ENCODE measurements at places on chromosomes 6 and 20. TPM values are rescaled to one million over a fixed set of nuclear protein-coding genes. Genes with fewer than 3 reads are reported as not detected.

- DNase-seq, result no peak
Measured at GRCh38 chr20:25050501-25051350, 7.2 kb downstream of the ACSS1 start.

- peak; percentile 96 for DNase-seq
Measured at GRCh38 chr6:54874349-54875048, 27.9 kb downstream of the FAM83B start.

DNA sequence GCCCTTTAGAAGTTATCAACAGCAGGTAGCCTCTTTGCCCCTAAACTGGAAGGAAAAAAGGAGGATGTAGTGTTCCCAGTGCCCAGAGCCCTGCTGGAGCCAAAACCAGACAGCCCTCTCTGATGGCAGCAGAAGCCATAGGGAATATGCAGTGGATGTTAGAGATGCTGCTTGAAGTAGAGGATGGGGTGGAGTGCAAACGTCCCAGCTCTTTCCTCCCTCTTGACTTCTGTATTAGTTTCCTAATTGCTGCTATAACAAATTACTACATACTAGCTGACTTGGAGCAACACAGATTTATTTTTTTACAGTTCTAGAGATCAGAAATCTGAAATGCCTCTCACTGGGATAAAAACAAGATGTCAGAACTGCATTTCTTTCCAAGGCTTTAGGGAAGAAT lies 12.5 kb upstream of the CD2AP start:
- no peak for DNase-seq

GRCh38 chr20:41174373-41174772 lies 37.0 kb downstream of the PLCG1 start:
- no peak for DNase-seq

DNA sequence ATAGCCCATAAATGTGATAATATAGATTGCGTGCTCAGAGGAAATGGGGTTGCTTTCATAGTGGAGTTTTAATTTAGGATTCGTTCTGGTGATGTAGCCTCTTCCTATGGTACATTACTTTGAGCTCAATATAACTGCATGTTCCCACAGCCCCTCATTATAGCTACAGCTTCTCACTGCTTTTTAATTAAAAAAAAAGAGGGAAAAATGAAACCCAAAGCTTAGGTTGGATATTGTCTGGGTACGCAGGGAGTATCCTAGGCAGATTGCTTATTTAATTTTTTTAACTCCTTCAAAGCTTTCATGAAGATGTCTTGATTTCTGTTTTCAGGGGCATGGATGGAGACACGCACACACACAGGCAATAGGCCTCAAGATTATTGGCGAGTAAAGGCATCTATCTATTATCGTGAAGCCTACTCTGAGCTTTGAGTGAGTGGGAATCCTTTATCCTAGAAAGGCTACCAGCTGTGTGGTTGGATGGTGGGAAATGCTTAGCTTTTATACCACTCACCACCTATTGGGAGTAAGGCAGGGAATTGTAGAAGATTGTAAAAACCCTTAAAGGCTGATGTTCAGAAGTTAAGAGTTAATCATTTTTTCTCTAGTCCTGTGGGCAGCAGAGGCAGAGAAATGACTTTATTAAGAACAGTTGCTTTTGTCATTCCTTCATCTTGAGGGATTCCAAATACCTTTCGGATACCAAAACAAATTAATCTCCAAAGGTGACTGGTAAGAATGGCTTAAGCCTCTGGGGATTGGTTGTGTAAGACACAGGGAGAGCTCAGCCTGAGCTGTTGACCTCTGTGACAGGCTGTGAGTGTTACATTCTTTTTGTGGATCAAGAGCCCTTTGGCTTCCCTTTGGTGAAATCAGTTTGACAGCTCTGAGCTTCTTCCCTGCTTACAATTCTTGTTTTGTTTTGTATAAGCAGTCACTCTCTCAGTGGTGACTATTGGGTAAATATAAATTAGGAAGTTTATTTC lies 33.4 kb downstream of the CTNNBL1 start:
- DNase-seq, result no peak

- peak; percentile 53 for DNase-seq
Measured at GRCh38 chr20:53654932-53655624, 61.4 kb upstream of the ZNF217 start.

DNA sequence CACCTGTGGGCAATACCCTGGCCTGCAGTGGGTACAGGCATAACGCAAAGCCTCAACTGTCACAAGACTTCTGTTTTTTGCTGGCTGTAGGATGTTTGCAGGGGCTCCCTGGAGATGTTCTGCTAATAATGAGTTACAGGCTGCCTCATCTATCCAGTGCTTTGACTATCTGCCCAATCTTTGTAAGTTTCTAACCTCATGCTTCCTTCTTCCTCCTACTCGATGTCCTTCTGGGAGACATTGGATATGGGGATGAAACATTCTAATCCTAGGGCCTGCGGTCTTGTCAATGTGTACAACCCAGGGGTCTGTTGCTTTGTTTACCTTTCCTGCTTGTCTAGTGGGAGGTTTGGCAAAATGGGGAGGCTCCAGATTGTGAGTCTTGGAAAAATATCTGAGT lies 136.8 kb upstream of the TCF21 start:
- DNase-seq, result no peak

- peak; percentile 80 for DNase-seq
Measured at GRCh38 chr6:11251553-11252360, 19.3 kb upstream of the NEDD9 start.

- DNase-seq, result no peak
Measured at GRCh38 chr6:4677751-4678065, 98.5 kb upstream of the CDYL start.

GRCh38 chr6:18985996-18986395 lies 598.8 kb downstream of the RNF144B start:
- no peak for DNase-seq

DNA sequence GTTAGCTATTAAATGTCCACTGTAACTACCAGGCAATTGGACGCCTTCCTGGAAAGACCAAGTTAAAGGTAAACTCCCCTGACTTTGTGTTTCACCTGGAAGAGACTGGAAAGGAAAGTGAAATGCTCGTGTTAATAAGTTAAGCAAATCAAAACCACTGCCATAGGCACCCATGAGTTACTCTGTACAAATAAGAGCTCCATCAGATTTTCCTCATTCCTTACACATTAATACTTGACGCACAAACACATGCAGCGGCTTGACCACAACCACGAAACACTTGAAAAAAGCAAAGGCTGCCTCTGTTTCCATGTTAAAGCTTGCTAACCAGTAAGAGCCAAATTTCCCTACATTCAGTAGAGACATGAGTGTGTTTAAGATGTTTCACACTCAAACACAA lies 19.8 kb downstream of the GCM1 start:
- peak; percentile 98 for DNase-seq

DNA sequence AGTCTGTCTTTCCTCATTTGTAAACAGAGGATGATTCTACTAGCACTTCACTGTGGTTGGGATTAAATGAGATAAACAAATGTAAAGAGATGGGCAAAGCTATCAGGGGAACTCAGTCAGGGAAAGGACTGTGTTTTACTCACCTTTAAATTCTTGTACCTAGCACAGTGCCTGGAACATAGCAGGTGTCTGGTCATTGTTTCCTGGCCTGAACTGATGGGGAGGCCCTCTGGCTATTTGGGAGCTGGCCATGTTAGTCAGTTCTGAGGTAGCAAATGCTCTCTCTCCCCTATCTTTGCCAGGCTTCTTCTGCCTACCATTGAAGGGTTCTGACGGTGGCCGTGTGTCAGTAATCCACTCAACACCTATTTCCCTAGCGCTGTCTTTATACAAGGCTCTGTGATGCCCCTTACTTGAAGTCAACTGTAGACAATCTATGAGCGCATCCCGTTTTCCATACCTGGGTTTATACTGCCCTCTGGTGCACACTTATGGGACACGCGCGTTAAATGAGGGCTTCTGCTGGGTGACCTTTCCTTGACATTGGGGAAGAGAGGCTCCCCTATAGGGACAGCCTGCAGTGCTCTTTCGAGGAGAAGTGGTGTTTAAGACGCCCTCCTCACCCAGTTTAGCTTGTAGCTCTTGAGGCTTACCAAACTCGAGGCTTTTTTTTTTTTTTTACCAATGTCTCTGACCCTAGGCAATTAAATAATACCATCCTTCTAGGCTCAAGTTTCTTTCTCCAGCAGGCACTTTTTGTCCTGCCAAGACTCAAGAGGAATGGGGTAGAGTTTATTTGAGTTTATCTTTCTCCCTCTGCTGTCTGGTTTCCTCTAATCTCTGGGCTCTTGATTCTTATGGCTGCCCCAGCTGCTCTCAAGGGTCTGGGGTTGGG lies 4.0 kb upstream of the SPATS1 start:
- DNase-seq, result peak; percentile 56

GRCh38 chr6:131724114-131724513 lies 13.3 kb upstream of the CTAGE9 start:
- DNase-seq, result peak; percentile 10

DNA sequence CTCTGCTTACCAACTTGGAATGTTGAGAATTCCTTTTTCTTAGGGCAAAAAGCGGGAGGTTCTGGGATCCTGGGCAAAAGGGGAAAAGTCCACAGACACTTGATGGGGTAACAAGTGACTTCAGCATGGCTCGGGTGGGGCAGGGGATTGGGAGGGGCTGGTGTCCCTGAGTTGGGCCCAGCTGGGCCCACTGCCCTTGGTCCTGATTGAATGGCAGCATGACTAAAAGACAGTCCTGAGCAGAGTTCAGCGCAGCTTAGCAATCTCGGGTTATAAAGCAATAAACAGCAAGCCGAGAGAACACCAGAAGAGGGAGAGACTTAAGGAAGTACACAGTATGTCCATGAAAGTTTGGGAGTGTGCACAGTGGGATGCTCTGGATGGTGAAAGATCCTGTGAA lies 5.6 kb downstream of the PPP2R5D start:
- DNase-seq, result no peak

- no peak for DNase-seq
Measured at GRCh38 chr6:139295901-139296300, 4.1 kb upstream of the TXLNB start.

DNA sequence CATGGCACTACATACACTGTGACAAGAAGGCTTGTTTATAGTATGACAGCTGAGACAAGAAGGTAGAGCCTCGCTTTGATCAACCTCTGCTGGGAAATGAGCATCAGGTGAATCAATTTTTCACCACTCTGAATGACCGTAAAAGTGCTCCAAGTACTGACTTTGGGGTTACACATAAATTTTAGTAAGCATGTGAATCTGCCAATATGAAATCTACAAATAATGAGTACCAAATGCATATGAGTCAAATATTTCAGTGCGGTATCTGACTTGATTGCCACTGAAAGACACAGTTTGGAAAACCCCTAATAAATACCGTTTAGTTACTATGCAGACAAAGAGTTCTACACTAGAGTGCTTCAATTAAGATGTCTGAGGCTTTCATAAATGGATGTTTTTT lies 77.8 kb downstream of the ATG5 start:
- DNase-seq, result no peak

DNA sequence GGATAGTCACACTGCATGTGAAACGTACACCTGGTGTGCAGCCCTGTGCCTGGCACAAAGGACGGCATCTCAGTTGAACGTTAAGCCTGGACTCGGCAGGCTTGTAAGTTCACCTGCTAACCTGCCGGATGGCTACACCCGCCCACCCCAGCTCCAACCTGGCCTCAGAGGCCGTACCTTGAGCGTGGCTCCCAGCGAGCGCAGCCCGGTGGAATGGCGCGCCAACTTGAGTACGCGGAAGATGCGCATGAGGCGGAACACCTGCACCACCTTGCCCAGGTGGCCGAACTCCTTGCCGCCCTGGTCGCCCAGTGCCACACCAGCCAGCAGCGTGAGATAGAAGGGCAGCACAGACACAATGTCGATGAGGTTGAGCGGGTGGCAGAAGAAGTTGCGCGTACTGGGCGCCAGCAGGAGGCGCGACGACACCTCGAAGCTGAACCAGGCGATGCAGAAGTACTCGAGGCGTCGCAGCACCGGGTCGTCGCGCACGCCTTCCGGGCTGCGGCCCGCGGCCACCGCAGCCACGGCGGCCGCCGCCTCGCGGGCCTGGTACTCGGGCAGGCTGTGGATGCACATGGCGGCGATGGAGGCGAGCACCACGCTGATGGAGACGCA lies 3.3 kb downstream of the KCNS1 start:
- DNase-seq, result no peak

GRCh38 chr6:116385459-116385802 lies 14.7 kb downstream of the DSE start:
- peak; percentile 90 for DNase-seq

DNA sequence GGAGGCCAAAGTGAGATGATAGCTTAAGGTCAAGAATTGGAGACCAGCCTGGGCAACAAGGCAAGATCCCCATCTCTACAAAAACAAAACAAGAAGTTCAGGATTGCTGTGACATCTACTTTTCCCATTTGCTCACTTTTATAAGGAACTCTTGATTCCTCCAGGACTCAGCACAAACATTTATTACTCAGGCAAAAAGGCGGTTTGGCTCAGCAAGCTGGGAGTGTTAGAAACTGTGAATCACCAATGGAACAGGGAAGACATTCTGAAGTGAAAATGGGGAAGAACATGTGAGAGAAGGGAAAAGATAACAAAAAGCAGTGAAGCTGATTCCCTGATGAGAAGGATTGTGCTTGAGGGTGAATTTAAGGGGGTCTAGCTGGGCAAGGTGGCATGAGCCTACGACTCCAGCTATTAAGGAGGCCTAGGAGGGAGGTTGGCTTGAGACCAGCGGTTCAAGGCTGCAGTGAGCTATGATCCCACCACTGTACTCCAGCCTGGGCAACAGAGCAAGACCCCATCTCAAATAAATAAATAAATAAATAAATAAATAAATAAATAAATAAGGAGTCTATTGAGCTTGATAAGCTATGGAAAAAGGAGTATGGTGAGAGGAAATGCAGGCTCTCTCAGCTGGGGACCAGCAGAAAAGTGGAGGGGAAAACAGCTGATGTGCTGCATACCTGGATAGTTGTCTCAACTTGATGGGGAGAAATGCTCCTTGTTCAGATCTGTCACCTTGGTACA lies 65.4 kb upstream of the HDDC2 start:
- no peak for DNase-seq

DNA sequence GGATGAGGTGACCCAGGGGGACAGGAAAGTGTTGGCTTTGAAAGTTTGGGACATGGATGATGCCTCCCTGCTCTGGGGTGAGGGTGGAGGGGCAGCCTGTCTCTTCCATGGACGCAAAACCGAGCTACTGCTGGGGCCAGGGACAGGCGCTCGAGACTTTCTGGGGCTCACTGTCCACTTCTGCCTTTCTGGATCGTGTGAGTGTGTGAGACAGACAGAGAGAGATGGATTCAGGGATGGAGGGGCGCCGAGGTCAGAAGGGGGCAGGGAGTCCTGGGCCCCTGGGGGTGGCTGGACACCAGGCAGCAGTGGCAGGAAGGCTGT lies 78.0 kb upstream of the GATA5 start:
- no peak for DNase-seq

GRCh38 chr6:139713424-139713823 lies 339.0 kb upstream of the CITED2 start:
- no peak for DNase-seq

Gene HSPA1B
- total RNA-seq, result 118 TPM

Gene ULBP2
- total RNA-seq, result 12.2 TPM

Gene FOXA2
- total RNA-seq, result 6.8 TPM

Gene FLOT1
- total RNA-seq, result 15.1 TPM

Gene PTCRA
- not detected for total RNA-seq

Gene COL20A1
- total RNA-seq, result not detected

Gene ARHGAP40
- total RNA-seq, result 1.1 TPM

Gene LPA
- 0.26 TPM for total RNA-seq

Gene PLA2G7
- total RNA-seq, result not detected

Gene MATN4
- 0.26 TPM for total RNA-seq

Gene XPO5
- total RNA-seq, result 35.8 TPM

Measured in bronchial epithelial cell (primary cell).